ENCODE measurements at places on chromosomes 2 and 18. TPM values are rescaled to one million over a fixed set of nuclear protein-coding genes. Genes with fewer than 3 reads are reported as not detected.
A peak's percentile ranks its signal among the peaks of the same experiment; 100 is the strongest.

The HK2 gene
- total RNA-seq, result 18.5 TPM

DNA sequence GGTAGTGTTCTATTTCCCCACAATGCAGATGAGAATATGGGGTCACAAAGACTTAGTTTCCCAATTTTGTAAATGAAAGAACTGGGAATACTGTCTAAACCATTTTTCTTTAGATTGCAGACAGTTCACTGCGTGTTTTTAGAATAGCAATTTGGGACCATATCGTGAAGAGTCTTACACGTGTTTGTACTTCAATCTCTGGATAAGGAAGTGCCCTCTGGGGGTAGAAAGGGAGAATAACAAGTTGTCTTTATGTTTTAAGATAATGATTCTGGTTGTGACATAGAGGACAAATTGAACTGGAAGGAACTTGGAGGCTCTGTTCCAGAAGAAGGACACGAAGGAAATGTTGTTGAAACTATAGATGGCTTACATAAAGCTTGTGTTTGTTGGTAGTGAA, 457.7 kb downstream of the CBLN2 start:
- no peak for DNase-seq

DNA sequence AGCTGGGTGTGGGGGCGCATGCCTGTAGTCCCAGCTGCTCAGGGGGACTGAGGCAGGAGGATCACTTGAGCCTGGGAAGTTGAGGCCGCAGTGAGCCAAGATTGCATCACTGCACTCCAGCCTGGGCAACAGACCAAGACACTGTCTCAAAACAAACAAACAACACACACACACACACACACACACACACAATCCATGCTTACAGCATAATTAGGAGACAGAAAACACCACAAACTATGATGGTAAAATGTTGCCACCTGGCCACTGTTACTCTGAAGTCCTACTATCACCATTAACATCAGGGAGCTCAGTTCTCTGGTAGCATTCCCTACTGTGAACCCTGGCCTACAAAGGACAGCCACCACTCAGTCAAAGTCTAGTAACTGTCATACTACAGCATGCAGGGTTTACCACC, 18.3 kb downstream of the DNPEP start:
- DNase-seq, result no peak

- no peak for DNase-seq
Observed at GRCh38 chr2:54968561-54969218, 81.6 kb downstream of the RTN4 start.

DNA sequence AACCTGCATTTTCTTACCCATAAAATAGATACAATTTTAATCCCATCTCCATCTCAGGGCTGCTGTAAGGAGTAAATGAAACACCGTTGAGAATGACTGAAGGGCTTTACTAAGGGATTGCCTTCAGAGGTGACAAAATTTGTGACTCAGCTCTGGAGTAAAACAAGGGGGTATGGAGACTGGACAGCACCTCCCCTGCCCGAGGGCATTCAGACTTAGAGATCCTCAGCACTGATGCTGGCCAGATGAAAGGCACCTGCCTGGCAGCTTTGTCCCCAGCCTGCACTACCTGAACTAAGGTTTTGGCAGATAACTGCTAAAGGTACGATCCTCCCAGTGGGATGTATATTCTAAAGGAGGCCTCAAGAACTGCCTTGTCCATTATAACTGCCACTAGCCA, 105.9 kb upstream of the STPG4 start:
- no peak for DNase-seq

- peak; percentile 24 for DNase-seq
Observed at GRCh38 chr2:95006588-95006987, 18.9 kb upstream of the MAL start.

The FBXO48 gene
- 0.63 TPM for total RNA-seq

The PROKR1 gene
- not detected for total RNA-seq

The THOC1 gene
- total RNA-seq, result 18.3 TPM

DNA sequence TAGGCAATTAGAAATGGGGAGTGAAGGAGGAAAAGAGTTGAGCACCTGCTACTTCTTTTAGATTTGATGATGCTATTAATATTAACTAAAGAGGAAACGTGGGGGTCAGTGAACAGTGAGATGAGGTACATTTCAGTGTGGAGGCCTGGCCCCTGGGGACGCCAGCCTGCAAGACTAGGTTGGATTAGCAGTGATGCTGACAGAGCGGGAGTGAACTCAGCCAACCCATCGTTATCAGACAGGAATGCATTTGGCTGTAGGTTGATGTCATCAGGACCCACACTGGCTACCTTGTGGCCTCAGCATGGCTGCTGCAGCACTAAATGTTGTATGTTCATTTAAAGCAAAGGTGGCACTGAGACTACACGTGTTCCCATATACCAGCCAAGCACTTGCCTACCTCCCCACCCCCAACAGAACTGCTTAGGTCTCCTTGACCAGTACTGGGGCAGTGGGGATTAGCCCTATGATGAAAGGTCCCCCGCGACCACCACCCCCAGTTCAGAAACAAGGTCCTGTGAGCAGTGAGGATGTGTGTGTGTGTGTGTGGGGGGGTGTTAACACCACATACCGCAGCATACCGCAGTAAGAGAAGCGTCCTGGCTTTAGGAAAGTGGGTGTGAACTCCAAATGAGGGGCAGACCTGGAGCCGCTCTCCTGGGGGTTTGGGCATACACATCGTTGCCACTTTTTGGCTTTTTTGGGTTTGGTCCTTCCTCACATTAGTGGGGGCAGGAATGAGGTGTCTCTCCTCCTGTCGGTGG, 26.0 kb downstream of the DGKD start:
- no peak for DNase-seq

GRCh38 chr18:69659142-69659651, 258.5 kb downstream of the DOK6 start:
- no peak for DNase-seq

The CSRNP3 gene
- 3.7 TPM for total RNA-seq

GRCh38 chr18:77112747-77113092, 19.9 kb downstream of the MBP start:
- DNase-seq, result no peak

GRCh38 chr2:17879913-17880274, 1.4 kb downstream of the KCNS3 start:
- DNase-seq, result no peak

DNA sequence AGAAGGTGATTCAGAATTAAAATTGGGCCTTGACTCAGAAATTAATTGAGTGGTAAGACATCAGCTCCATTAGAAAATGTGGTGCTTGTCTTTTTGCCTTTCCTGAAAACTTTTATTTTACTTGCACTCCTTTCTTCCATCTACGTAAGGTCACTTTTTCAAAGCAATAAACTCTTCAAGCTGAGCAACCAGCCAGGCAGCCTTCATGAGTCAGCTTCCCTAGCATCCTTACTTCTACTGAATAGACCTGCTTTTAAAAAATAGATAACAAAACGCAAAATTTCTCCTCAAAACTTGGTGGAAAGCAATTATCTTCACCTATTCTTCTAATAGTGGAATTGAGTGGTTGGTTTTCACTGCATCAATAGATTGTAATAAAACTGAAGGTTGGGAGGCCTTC, 504.2 kb downstream of the ARHGAP15 start:
- no peak for DNase-seq

The POU3F3 gene
- total RNA-seq, result 7.7 TPM

The UGT1A3 gene
- total RNA-seq, result not detected

GRCh38 chr2:10493634-10494281, 45.6 kb upstream of the ODC1 start:
- DNase-seq, result peak; percentile 68

DNA sequence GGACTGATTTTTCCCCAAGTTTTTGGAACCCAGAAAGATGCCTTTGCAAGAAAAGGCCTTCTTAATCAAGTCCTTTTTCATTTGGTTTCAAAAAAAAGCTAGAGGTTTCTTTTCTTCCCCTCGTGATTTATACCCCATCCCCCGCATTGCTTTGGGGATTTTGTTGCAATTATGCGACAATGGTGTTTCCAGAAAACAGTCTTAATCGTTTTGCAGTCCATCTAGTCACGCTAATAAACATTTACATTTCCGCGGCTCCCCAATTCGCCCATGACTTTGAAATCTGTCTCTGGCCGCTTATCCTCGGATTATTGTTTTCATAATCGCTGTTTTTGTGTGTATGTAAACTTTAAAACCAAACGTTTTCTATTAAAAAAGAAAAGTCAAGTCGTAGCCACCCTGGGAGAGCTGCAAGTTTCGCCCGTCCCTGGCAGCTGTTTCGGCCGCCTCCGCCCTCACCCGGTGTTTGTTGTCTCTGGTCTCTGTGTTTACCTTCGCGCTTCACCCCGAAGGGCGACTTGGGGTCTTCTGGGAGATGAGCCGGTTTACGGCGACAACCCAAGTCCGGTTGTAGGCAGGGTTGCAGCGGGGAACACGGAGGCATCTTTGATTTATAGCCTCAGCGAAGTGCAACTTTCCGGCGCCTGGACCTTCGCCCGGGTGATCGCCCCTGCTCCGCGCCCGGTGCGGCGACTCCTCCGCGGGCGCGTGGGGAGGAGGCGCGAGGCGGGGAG, 667 bp downstream of the SP9 start:
- no peak for DNase-seq

The HOXD10 gene
- not detected for total RNA-seq

- no peak for DNase-seq
Observed at GRCh38 chr2:189608795-189609422, 28.3 kb upstream of the SLC40A1 start.

The DES gene
- total RNA-seq, result 0.70 TPM

- no peak for DNase-seq
Observed at GRCh38 chr2:17733599-17733998, 20.0 kb downstream of the SMC6 start.

DNA sequence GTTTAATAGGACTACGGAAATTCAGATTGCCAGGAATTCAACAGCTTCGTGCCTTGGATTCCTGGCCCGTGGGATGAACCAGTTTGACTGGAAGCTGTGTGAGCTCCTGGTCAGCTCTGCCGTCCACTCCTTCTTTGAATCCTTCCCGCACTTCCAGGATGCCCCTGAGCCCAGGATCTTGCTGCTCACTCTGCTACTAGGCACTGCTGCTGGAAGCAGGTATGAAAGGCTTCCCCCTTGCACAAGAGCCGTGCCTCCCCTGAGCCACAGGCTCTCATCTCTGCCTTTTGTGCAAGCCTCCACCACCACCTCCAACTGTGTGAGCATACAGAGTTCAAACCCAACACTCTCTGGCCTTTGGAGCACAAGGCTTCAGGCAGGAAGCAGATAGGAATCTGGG, 34.9 kb downstream of the EN1 start:
- no peak for DNase-seq

- no peak for DNase-seq
Observed at GRCh38 chr2:150619607-150620330, 132.3 kb upstream of the RND3 start.

The SLC16A14 gene
- total RNA-seq, result 4.9 TPM

DNA sequence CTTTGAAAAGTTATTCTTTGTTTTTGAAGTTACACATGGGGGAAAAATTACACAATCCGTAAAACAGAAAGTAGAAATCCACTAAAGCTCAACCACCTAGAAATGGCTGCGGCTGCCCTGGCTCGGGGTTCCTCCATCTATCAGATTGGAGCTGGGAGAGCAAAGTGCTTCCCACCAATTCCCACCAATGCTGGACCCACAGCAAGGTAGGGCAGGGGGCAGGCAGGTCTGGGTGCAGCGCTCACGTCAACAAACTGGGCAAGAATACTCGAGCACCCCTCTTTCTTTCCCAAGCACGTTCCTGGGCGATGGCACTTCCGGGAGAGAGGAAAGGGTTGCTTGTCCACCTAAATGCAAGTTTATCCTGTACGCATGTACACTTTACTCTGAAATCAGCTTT, 217.6 kb downstream of the NDUFA10 start:
- DNase-seq, result no peak

The ABCB11 gene
- total RNA-seq, result not detected

The KCNIP3 gene
- 3.1 TPM for total RNA-seq

DNA sequence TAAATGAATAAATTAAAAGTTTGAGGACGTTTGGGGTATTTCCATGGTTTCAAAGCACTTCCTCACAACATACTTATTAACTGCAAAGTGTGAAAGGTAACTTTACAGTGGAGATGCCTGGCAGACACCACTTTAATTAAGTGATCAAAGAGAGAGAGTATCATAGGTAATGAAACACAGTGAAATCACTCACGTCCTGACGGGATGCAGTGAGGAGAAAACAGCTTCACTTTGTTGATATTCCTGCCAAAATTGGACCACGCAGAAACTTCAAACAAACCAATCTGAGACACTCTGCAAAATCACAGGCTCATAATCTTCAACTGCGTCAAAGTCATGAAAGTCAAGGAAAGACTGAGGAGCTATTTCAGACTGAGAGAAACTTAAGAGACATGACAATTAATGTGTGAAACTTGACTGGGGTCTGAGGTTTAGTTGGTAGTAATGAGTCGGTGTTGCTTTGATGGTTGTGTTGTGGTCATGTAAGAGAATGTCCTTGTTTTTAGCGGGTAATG, 66.0 kb upstream of the ITGB6 start:
- DNase-seq, result no peak

DNA sequence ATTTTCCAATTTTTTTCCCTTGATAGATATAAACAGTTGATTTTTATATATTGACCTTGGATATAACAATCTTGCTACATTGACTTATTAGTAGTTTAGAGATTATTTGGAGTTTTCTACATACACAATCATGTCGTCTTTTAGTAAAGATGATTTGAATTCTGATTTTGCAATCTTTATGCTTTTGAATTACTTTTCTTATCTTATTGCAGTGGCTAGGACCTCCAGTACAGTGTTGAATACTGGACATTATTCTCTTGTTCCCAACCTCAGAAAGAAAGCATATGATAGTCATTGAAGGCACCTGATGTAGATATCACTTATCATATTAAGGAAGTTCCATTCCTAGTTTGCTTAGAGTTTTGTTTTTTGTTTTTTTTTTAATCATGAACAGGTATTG, 90.2 kb downstream of the RAB3GAP1 start:
- DNase-seq, result no peak

The FTCDNL1 gene
- total RNA-seq, result 0.34 TPM

The MC4R gene
- total RNA-seq, result not detected

- no peak for DNase-seq
Observed at GRCh38 chr2:62143696-62144095, 52.2 kb upstream of the B3GNT2 start.

The NLRC4 gene
- total RNA-seq, result not detected

DNA sequence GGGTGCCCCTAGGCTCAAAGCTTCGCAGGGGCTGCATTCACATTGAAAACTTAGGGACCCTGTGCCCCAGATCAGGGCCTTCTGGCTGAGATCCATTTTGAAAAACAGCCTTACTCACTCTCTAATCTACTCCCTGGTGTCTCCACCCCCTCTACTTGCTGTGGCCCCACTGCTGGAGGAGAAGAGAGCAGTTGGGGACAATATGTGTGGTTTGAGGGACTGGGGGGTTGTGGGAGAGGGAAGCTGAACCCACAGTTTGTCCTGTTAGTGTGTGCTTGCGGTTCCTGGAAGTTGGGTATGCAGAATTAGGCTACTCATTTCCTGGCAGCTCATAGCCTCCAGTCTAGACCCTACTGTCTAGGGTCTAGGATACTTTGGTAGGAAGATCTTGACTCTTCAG, 211.4 kb downstream of the PRKCE start:
- no peak for DNase-seq

DNA sequence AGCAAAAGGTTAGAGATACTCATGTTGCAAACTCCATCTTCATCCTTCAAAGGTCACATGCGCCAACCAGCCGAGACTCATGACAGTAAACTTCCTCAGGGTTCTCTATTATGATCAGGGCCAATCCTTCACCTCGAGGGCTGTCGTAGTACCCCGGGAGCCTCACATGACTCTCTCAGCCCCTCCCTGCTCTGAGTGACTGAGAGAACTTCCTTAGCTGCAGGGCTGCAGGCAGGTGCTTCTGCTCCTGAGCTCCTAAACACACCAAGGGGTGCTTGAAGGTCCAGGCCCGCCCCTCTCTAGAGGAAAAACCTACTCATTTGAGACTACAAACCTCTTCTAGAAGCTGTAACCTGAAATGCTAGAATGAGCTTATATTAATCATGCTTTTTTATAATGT, 48.2 kb downstream of the LONRF2 start:
- DNase-seq, result no peak

All from chondrocyte (in vitro differentiated cells).